Activated T-helper 1 cell treated with anti-CD3 and anti-CD28 coated beads, Interleukin-12 subunit alpha, Interleukin-12 subunit beta, Interleukin-2, Interleukin-4 antibody, amounts not matched to agents 30 ng/mL and 10 ng/mL and 1 ng/mL, durations not matched to agents 14 hours and 24 hours and 36 hours (primary cell): ENCODE measurements at places on chromosomes 13 and 19. TPM values are rescaled to one million over a fixed set of nuclear protein-coding genes. Genes with fewer than 3 reads are reported as not detected.

FLT3LG gene
- 58.4 and 65.4 TPM in 2 replicates for total RNA-seq

MPV17L2 gene
- 19.2 and 23.3 TPM in 2 replicates for total RNA-seq

HTR2A gene
- total RNA-seq = not detected in 2 replicates

HSPBP1 gene
- total RNA-seq = 66.4 and 69.6 TPM in 2 replicates

ZNF66 gene
- total RNA-seq = 8.4 and 9.2 TPM in 2 replicates
